Smooth muscle cell of trachea (primary cell): ENCODE measurements at places on chromosomes 1 and 21. TPM values are rescaled to one million over a fixed set of nuclear protein-coding genes. Genes with fewer than 3 reads are reported as not detected.

CDKN2C gene
- total RNA-seq, result 16.7 and 78.5 TPM in 2 replicates

MARK1 gene
- 0.17 and 0.29 TPM in 2 replicates for total RNA-seq

TMEM240 gene
- total RNA-seq, result 4.5 and 5.5 TPM in 2 replicates

CCDC17 gene
- 0.99 and 1.6 TPM in 2 replicates for total RNA-seq
